ENCODE measurements at places on chromosomes 7 and 10.

- no peak for DNase-seq
Observed at GRCh38 chr10:126166797-126167196, 221.5 kb downstream of the ADAM12 start.

DNA sequence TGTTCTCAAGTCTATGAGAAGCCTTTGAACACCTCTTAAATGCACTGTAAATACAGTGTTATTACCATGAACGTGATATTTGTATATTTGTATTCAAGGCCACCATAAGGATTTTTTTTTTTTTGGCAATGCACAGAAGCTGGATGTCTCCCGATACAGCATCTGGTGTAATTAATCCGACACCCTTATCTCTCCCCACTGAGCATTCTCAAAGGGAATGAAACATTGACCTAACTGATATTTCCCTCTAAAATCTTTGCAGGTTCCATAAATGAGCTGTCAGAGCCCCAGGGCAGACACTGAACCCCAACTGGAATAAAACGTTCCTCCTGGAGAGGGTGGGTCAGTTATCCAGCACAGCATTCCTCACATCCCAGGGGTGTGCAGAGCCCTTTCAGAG, 316.6 kb downstream of the PAXIP1 start:
- DNase-seq, result no peak

DNA sequence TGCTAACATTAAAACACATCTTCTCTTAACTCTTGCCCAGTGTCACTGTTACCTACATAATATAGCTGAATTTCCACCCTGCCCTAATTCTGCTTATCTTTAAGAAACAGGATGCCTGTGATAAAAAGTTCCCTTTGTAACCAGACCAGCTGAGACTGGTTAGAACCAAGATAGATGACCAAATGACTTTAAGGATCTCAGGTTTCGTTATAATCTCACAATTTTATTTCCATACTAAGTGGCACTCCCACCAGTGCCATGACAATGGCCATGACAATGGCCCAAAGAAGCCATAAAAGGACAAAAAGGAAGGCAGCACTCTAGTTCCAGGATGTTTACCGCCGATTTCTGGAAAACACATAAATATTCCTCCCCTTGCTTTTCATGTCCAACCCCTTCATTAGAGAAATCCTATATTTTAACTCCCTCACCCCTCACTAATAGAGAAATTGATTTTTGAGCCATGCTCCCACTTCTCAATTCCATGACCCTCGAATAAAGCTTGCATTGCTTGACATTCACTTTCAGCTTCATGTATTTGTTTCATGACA, 126.1 kb downstream of the ELAPOR2 start:
- DNase-seq, result no peak

- DNase-seq, result no peak
Observed at GRCh38 chr10:120584786-120585185, 127.8 kb downstream of the PLPP4 start.

DNA sequence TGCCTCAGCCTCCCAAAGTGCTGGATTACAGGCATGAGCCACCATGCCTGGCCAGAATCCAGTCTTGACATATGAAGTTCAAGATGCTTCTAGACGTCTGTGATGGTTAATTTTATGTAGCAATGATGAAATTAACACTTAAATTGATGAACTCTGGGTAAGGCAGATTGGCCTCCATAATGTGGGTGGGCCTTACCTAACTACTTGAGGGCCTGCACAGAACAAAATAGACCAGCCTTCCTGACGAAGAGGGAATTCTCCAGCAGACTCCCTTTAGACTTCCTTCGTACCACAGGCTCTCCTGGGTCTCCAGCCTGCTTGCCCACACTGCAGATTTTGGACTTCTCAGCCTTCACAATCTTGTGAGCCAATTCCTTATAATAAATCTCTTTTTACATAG, 4.7 kb downstream of the CDNF start:
- no peak for DNase-seq

DNA sequence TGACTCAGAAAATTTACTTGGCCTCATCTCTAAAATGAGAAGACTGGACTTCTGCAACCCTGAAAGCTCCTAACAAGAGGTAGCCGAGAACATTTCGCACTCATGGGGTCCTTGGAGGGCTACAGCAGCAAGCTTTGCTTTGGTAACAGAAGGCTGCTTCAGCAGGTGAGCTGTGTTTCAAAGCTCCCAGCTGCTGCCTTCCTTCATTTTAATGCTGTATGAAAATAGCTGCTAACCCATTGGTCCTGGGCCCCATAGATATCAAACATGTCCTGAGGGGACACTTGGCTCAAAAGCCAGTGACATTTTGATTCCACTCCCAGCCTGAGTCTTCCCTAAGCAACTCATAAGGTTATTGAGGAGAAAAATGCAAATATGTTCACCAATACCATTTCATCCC, 14.3 kb upstream of the MALSU1 start:
- DNase-seq, result no peak

GRCh38 chr10:119896061-119896655, 3.6 kb downstream of the SEC23IP start:
- peak; percentile 51 for DNase-seq

DNA sequence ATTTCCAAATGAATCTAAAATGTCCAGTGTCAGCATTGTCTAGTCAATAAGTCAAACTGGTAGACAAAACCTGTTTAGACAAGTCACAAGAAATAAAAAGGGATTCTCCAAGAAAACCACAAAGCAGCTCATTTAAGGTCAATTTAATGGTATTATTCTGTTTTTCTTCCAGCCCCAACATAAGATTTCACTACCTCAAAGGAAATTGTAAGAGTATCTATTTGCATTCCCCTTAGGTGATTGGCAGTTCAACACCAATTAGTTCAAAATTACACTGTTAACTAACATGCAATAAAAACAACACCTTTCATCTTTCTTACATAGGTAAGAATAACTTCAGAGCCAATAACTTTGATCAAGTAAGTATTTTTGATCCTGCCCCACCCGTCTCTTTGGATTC, 106.3 kb downstream of the RNF32 start:
- DNase-seq, result no peak

DNA sequence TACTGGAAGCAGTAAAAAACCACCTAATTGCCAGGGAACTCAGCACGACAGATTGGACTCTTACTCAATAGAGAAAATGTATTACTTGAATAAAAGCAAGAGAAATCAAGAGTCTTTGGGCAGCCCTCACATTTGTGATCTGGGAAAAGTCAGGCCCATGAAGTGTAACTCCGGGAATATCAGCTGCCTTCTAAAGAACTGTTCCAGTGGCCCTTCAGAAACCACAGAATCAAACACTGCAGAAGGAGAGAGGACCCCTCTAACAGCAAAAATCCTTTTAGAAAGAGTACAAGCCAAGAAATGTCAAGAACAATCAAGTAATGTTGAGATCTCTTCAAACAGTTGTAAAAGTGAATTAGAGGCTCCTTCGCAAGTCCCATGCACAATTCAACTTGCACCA, 540.0 kb upstream of the TEX47 start:
- DNase-seq, result no peak

DNA sequence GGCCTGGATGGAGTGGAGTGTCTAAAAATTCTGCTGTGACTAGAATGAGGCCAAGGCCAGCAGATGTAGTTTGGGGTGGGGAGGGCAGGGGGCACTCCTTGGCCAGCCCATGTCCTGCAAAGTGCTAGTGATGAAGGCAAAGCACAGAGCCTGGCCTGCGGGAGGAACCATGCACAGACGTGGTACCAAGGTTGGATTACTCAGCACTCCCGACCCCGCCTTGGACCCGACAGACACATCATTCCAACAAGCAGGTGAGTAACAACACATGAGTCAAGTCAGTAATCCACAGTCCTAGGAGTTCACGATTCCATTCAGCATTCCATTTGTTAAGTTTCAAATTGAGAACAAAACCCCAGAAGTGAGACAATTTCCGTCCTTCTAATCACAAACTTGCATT, 317.3 kb downstream of the TCERG1L start:
- DNase-seq, result no peak

DNA sequence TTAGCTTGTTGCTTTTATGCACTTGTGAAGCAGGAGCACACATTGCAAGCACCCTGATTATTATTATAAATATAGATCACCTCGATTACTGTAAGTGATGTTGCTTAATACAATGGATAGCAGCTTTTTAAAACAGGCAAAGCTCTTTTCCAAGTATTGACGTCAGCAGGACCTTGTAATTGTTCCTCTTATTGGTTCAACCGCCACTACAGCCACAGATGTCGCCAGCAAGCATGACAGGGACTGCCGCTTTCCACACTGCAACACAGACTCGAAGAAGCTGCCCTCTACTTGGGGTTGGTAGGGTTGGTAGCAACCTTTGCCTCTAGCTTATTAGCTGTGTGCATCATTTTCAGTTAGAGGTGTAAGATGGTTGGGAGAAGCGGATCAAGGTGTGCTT, 167.6 kb downstream of the ZNF365 start:
- no peak for DNase-seq

DNA sequence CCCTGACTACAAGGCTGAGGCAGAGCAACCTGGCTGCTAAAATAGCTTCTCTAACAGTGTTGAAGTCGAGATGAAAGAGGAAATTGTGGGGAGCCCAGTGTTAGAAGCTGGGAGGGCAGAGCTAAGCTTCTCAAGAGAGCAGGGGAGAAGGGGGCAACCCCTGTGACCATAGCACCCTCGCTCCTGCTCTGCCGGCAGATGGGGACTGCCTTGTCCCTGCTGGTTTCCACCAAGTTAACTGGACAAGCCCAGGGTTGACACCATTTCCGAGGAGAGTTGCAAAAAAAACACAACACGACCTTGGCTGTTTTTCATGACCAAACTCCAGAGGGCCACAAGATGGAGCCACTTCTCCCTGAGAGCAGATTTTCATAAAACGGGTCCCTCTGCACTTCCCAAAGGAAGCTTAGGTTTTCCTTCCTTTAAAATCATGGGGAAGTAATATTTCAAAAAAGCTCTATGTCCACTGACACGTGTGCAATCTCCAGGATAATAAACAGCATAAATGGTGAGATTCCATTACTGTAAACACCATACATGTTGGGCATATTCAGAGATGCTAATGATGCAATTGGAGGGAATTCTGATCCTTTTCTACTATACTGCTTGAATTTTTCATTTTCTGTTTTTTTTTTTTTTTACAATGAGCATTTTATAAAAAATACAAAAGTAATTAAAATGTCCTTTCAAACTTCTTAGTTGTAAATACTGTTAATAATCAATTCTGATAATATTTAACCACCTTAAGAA, 140.4 kb downstream of the PIP4K2A start:
- no peak for DNase-seq

DNA sequence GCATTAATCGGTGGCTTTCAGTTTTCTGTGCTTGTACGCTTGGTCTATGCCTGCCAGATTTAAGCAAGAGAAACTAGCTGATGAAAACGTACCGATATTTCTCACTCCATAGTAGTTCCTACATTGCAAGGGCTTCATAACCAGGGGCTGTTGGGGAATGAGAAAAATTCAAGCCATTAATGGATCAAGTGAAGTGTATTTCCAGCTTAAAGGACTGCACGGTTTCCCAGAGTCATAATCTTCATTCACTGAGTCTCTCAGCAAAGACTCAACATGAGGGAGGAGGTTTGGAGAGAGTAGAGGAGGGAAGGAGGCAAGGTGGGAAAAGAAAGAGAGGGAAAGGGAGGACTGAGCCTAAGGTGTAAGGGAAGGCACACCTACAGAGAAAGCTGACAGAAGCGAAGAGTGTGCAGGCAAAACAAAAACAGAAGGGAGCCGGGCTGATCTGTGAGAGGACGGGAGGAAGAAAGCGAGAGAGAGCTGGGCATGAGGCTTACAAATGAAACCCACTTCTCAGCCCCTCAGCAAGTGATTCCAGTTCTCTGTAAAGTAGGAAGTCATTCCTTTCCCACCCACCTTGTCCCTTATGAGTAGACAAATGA, 625 bp downstream of the GIMAP2 start:
- no peak for DNase-seq

DNA sequence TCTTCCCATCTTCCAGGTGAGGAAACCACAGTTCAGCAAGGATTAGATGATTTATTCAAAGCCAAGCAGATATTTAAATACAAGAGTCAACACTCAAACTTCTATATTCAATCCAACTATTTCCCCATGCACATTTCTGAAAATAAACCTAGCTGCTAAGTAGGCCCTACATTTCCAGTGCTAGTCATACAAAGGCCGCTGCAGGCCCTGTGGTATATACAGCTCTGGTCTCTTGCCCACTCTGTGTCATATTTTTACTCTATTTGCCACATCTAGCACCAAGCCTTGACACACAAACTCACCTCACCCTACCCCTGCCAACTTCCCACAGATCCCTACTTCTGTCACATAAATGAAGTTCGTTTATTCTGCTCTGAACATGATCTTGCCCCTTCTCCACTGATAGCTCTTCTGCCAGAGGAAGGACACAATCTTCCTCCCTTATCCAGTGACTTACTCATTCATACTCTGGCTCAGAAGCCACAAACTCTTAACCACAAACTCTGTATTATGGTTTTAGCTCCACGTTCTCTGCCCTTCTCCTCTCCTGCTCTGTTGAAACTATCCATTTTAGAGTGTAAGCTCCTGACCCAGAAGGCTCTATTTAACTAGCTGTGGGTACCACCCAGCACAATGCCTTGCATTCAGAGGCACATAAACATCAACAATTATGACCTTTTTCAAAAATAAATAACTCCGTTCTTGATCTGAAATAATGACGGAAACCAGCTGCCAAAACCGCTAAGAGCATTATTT, 180.7 kb downstream of the CPEB3 start:
- no peak for DNase-seq

DNA sequence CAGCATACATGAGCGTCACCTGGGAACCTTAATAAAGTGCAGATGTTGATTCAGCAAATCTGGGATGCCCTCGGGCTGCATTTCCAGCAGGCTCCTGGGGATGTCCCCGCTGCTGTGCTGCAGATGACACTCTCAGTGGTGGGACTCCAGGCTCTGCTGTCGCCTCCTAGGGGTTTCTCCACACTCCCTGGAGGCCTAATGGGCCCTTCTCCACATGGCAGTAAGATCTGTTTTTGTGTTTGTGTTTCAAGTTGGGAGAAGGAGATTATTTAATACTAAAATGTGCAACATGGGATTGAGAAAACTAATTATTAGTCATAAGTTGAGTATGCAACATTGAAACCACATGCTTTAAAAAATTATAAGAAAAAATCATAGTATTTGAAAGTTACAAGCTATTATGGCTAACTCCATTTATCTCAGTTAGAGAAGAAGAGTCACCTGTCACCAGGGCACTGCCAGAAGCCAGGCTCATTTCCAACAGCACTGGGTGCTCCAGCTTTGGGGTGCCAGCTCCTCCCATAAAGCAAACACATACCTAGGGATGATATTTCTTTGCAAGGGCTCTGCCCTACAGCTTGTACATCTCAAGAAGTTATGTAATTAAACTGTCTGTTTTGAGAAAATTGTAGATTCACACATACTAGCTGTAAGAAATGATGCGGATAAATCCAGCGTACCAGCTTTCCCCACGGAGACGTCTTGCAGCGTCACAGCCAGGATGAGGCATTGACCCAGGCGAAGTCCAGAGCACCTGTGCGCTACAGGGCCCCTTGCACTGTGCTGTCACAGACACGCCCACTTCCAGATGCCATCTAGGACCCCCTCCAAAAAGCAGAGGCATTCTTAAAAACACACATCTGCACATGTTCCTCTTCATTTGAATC, 106.4 kb downstream of the EGFR start:
- DNase-seq, result no peak

All from stomach (tissue), 19 donors.